ENCODE measurements at places on chromosomes 12 and 14.

DNA sequence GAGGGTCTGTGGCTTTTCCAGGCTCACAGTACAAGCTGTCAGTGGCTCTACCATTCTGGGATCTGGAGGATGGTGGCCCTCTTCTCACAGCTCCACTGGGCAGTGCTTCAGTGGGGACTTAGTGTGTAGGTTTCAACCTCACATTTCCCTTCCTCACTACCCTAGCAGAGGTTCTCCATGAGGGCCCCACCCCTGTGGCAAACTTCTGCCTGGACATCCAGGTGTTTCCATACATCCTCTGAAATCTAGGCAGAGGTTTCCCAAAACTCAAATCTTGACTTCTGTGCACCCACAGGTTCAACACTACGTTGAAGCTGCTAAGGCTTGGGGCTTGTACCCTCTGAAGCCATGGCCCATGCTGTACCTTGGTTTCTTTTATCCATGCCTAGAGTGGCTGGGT is 40.3 kb downstream of the KTN1 start:
- DNase-seq = no peak

DNA sequence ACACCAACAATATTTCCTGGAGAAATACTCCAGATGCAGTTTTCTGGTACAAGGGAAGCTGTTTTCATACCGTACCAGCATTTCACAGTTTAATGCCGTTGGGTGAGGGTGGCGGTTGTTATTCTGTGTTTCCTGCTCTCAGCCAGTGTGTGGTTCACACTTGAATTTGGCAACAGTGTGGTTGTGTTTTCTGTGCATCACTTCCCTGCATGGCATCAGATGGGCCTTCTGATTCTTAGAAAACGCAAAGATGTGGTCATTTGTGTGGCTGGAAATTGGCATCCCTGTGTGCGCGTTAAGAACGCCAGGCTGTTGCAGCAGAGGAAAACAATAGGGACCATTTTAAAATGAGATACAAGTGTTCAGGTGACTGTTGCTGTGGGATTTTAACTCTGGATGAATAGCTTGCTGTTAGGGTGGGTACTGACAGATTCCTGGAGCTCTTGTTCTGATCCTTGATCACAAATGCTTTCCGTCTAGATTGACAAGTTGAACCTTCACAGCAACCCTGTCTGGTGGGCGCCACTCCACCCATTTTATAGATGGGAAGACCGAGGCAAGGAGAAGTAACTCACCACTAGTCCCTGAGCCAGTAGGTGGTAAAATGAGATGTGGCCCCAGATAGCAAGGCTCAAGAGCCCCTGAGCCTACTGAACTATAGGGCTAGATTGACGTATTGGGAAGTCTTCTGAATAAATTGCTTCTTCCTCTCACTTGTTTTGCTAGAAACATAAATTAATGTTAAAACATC is 231.2 kb downstream of the CHST11 start:
- no peak for DNase-seq

- DNase-seq = peak; percentile 73
These were observed 1.1 kb downstream of the ADSS1 start for GRCh38 chr14:104724981-104725771.

DNA sequence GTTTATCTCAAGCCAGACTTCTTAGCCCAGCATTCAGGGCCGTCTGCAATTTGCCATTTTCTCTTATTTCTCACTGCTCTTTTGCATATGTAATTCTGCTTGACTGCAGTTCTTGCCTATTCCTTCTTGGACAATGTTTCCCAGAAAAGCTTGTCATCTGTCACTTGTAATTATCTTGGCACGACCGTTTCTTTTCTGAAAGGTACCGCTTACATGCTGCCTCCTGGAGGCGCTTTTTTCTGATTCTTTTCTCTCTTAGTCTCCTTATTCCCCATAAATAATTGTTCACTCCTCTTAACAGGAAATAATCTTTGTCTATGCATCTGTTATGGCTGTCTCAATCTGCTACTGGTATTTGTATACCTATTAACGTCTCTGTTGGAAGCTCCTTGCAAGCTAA is 1.2 kb upstream of the ALDH1L2 start:
- DNase-seq = no peak

DNA sequence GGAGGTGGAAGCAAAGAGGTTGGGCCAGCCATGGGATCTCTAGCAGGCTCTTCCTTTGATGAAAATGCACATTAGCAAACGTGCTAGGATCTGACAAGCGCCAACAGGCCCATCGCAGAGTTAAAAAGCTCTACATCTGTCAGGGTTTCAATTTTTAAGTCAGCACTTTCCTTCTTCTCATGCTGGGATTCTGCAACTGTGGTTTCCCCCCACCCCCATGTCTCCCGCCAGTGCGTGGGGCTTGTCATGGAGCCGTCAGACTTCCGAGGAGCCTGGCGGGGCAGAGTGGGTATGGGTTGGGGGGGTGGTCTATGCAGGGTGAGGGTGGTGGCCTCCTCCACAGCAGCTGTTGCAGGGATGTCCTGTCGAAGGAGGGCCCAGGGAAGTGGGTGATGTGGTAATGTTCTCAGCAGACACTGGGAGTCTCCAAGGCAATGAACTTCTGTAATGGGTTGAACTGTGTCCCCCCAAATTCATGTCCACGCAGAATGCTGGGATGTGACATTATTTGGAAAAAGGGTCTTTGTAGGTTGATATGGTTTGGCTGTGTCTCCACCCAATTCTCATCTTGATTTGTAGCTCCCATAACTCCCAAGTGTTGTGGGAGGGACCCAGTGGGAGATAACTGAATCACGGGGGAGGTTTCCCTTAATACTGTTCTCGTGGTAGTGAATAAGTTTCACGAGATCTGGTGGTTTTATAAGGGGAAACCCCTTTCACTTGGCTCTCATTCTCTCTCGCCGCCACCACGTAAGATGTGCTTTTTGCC is 115.2 kb upstream of the MAP1LC3B2 start:
- no peak for DNase-seq

DNA sequence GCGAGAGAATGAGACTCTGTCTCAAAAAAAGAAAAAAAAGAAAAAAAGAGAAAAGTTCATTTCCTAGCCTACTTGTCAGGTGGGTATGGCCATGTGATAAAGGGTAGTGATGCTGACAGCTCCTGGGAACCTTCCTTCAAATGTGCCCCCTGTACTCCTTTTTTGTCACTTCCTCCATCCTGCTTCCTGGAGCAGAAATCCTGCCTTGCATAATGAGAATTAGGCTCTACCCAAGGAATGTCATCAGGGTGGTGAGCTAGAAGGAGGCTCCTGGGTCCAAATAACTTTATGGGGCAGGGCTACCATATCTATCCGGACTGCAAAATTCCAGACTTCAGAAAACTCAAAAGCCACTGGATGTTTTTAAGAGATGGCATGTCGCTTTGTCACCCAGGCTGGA is 27.8 kb upstream of the FBXO34 start:
- no peak for DNase-seq

- peak; percentile 63 for DNase-seq
These were observed 2.3 kb downstream of the CCND2 start for GRCh38 chr12:4275870-4276301.

DNA sequence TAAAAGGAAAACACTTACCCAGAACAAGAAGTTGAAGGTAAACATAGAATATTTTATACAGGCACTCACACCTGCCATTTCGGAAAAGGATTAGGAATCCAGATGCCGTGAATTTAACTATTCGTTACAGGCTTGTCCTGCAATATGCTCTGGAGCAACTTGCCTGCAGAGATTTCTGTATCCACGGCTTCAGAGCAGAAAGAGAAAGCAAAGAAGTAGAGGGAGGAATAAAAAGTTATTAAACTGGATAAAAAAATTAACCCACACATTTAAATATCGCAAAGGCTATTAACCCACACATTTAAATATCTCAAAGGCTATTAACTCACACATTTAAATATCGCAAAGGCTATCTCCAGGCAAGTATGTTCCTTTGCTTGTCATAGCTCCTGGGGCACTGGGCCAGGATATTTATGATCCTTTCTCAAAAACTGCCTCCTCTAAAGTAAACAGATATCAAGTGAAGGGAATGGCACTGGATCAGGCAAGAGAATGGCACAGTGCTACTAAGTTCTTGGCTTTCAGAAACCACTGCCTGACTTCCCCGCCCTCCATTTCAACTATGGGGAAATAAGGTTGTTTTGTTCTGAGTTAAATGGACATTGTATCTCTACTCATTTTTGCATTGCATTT is at the start of gene TSPAN8:
Gene TSPAN8 (minus strand): TSS at position 399 of the 633 bp plus-strand sequence. CDS start 321 bp downstream, at position 78.
- no peak for DNase-seq
